Activated CD4-positive, alpha-beta T cell treated with anti-CD3 and anti-CD28 coated beads, Interleukin-2, amount 10 ng/mL, durations not matched to agents 7 days and 5 days (primary cell): ENCODE measurements at places on chromosomes 5 and 9.
A peak's percentile ranks its signal among the peaks of the same experiment; 100 is the strongest.

GRCh38 chr5:145944328-145944727 lies 8.0 kb downstream of the SH3RF2 start:
- H3K4me1 ChIP-seq: peaks cover 44% of the 10 kb centered on the region
- H3K4me3 ChIP-seq: no peak overlapping the region
- H3K27ac ChIP-seq: no peak overlapping the region
- H3K36me3 ChIP-seq: no peaks in the 10 kb centered on the region
- peaks cover 17% of the 10 kb centered on the region for H3K27me3 ChIP-seq

DNA sequence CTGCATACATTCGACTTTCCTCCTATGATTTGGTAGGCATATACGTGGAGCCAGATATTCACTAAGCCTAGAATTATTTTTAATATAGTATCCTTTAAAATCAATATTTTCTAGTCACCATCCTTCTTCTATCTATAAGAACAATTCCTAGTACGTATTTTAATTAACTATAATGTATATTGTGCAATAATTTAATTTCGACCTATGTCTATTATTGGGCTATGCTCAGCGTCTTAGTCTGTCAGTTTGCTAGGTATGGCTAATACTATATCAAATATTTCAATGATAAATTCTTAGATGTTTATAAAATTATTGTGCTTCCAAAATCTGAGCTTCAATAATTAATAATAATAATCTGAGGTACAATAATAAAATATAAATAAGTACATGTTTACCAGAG lies 705.3 kb downstream of the PRELID2 start:
- no peaks in the 10 kb centered on the region for H3K27me3 ChIP-seq
- DNase-seq: no peak
- H3K4me1 ChIP-seq: no peaks in the 10 kb centered on the region
- H3K36me3 ChIP-seq: no peaks in the 10 kb centered on the region
- H3K27ac ChIP-seq: no peak overlapping the region

DNA sequence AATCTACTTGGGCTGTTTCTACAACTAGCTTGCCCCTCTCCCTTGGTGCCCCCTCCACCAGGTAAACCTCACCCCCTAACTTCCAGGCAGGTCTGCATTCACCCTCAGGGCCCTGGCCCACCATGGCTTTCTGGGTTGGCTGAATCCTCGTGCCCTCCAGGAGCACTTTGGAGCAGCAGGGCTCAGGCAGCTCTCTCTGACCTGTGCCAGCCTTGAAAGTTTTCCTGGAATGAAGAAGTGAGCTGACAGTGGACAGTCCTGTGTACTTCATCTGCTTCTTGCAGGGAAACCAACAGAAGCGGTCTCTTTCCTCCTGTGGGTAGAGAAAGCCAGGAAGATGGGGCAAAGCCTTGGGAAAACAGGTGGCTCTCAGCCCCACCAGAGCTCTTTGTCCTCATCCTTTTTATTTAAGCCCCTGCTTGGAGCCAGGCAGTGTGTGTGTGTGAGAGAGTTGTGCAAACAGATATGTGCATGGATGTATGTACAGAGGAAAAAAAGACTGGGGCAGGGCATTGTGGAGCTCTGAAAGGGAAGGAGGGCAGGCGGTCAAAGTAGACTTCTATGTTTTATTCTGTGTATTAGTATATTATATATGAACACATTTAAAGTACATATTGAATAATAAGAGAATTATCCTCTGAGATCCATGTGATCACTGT lies 62.3 kb upstream of the SPRY4 start:
- DNase-seq: no peak
- peaks cover 12% of the 10 kb centered on the region for H3K4me1 ChIP-seq
- no peaks in the 10 kb centered on the region for H3K36me3 ChIP-seq
- H3K27me3 ChIP-seq: peaks cover 2% of the 10 kb centered on the region
- H3K27ac ChIP-seq: no peak overlapping the region

DNA sequence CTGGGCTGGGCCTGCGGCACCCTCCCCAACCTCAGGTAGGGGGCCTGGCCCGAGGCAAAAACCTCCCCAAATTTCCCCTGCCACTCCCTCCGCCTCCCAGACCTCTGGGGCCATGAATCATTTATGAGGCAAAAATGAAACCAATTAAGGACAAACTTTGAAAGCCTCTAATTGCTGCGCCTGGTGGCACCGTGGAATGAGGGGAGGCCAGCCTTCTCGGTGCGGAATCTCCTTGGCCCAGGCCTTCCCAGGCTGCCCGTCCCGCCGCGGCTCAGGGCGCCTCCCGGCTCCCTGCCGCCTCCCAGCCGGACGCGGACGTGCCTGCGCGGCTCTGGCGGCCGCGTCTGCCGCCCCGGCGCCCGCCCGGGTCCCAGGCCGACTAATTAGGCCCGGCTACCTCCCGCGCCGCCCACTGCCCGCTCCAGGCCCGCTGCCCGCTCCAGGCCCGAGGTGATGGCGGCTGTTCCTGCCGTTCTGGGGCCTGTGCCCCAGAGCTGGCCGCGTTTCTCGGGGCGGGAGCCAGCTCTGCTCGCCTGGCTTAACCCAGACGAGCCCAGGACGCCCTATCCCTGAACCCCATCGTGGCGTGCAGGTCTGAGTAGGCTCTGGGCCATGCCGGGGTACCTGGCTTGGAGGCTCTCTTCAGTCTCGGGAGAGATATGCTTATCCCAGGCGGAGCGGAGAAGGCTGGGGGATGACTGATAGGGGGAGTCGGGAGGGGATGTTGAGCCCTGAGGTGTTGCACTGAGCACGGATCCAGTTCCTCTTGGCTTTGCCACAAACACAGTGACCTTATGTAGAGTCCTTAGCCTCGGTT lies 20.1 kb downstream of the CXXC5 start:
- H3K4me1 ChIP-seq: peaks cover 36% of the 10 kb centered on the region
- peak; percentile 36 for DNase-seq
- H3K36me3 ChIP-seq: no peaks in the 10 kb centered on the region

GRCh38 chr9:104854613-104855012 lies 73.3 kb downstream of the ABCA1 start:
- no peaks in the 10 kb centered on the region for H3K27me3 ChIP-seq
- no peak for DNase-seq
- no peaks in the 10 kb centered on the region for H3K4me1 ChIP-seq
- H3K36me3 ChIP-seq: no peaks in the 10 kb centered on the region

DNA sequence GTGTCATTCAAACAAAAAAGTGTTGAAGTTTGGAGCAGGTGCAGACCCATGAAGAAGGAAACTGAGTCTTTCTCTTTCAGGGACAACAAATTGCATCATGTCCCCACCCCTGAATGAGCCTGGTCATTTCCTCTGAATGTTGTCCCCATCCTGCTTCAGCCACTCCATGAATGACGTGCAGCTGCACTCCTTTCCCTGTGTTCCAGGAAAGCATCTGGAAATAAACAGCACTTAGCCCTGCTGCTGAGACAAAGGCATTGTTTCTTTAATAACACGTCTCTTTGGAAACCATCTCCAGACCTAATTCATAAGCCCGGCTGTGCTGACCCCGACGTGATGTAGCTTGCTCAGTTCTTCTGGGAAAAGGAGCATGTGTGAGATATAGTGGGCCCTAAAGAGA lies 682.3 kb downstream of the BRINP1 start:
- H3K27ac ChIP-seq: no peak overlapping the region
- H3K36me3 ChIP-seq: no peaks in the 10 kb centered on the region
- DNase-seq: no peak
- H3K4me3 ChIP-seq: no peak overlapping the region
- H3K4me1 ChIP-seq: no peaks in the 10 kb centered on the region
- no peaks in the 10 kb centered on the region for H3K27me3 ChIP-seq

DNA sequence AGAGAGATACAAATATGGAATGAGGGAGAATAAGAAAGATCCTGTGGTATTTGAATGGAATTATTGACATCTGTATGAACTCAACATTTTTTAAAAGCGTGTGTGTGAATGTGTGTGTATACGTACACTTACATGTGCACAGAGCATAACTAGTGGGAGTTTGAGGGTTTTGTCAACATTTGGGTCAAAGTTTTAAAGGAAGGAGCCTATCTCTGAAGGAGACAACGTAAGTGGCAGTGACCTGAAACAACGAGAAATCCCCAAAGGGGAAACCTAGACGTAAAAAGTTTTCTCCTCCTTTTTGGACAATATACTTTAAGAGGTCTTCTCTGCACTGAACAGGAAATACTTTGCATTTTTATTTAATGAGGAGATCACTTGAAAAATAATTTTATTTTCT lies 40.2 kb upstream of the DTWD2 start:
- H3K27me3 ChIP-seq: no peaks in the 10 kb centered on the region
- no peak for DNase-seq
- H3K4me3 ChIP-seq: no peak overlapping the region
- peaks cover 2% of the 10 kb centered on the region for H3K36me3 ChIP-seq

GRCh38 chr9:5560443-5561100 lies 50.2 kb downstream of the PDCD1LG2 start:
- H3K36me3 ChIP-seq: peaks cover 62% of the 10 kb centered on the region
- H3K27ac ChIP-seq: peak overlapping the region; percentile 2
- H3K27me3 ChIP-seq: no peaks in the 10 kb centered on the region
- no peak overlapping the region for H3K4me3 ChIP-seq
- no peak for DNase-seq

DNA sequence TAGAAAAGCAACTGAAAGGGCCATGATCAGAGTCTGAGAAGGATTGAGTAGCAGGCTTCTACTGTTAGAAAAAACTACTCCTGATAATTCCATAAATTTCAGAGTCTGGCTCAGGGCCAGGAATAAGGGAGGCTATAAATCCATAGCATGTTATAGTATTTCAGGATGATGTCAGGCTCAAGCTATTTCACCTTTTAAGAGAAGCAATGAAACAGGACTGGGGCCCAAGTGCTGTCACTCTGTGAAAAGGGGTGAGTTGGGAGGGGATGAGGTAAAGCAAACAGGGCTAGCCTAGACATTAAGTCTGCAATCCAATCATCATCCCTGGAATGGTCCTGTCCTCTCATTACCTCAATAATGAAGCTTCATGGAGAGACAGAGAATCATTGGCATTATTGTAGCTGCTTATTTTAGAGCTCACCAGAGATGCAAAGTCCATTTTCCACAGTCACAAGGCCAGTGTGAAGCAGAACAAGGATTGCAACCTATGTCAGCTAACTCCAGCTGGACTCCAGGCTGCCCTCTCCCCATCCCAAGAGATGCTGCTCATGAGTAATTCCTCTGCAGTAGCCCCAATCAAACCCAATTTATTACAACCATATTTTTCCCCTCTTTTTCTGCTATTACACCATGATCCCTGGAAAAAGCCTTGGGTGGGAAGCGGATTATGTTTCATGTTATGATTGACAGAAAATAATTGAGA lies 56.0 kb downstream of the PAPPA start:
- H3K4me3 ChIP-seq: no peak overlapping the region
- no peak overlapping the region for H3K27ac ChIP-seq
- no peaks in the 10 kb centered on the region for H3K36me3 ChIP-seq
- H3K4me1 ChIP-seq: no peaks in the 10 kb centered on the region

DNA sequence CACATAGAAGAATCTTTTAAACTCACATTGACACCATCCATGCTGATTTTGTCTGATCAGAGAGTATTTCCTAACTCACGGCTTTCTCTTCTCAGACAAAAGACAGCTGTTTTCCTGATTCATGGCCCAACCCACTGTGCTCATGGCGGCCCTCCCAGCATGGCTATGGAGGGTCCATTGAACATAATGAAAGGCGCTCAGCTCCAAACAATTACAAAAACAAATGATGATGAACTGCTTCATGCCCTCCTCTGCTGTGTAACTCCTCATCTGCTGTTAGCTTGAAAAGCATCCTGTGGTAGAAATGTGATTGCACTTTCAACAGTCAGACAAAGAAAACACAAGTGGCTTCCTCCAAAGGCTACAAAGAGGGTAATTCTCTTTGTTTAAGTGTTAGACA lies 673.8 kb downstream of the PRELID2 start:
- no peaks in the 10 kb centered on the region for H3K4me1 ChIP-seq
- no peak overlapping the region for H3K27ac ChIP-seq
- H3K4me3 ChIP-seq: no peak overlapping the region
- no peak for DNase-seq

DNA sequence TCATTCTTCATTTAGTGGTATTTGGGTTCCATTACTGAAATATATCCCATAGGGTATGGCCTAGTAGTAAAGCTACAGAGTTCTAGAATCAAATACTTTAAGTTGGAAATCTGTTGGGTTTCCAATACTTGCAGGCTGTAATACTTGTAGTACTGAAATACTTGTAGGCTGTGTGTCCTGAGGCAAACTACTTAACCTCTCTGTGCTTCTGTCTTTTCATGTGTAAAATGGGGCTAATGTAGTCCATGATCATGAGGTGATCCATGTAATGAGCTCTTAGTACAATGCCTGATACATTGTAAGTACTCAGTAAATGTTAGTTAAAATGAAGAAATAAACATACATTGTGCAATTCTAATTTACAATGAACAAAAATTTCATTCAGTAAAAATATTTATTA lies 368.9 kb downstream of the CSNK1G3 start:
- no peaks in the 10 kb centered on the region for H3K27me3 ChIP-seq
- no peak overlapping the region for H3K27ac ChIP-seq
- H3K4me1 ChIP-seq: no peaks in the 10 kb centered on the region
- no peak for DNase-seq
- H3K36me3 ChIP-seq: no peaks in the 10 kb centered on the region
- H3K4me3 ChIP-seq: no peak overlapping the region

DNA sequence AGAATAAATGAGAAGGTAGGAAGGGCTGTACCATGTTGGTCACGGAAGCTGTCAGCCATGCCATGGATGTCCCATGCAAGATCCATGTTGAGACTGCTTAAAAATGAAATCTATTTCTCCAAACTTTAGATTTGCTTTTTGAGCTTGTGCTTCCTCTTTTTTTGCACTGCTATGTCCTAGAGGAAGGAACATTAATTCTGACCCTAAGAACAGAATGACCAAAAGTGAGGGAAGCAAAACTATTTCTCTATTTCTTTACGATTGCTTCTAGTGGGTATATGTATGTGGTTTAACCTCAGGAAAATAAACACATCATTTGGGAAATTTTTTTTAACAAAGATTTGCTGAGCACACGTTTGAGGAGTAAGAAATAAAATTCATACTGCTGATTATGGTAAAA lies 84.6 kb downstream of the USP20 start:
- H3K4me3 ChIP-seq: no peak overlapping the region
- peaks cover 19% of the 10 kb centered on the region for H3K4me1 ChIP-seq
- H3K27ac ChIP-seq: no peak overlapping the region
- DNase-seq: no peak

- no peaks in the 10 kb centered on the region for H3K27me3 ChIP-seq
- H3K27ac ChIP-seq: no peak overlapping the region
- DNase-seq: no peak
- H3K4me3 ChIP-seq: no peak overlapping the region
Measured at GRCh38 chr9:73680831-73681230, 529.2 kb downstream of the ANXA1 start.

DNA sequence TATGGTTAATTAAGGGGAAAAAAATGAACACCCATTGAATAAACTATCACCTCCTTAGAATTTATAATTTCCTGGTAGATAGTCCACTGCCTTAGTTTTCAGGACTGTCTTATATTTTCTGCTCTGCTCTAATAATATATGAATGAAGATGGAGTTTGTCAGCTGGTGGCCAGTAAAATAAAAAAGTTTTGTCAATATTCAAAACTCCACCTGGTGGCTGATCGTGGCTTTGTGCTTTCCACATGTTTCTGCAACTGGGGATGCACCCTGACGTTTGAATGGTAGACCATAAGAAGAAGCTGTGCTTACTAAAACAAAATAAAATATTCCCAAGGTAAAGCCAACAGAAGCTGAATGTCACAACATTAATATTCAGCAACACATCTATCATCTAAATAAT lies 286.6 kb upstream of the IZUMO3 start:
- no peaks in the 10 kb centered on the region for H3K27me3 ChIP-seq
- H3K4me3 ChIP-seq: no peak overlapping the region
- DNase-seq: no peak
